ENCODE measurements at places on chromosomes 1 and 21. TPM values are rescaled to one million over a fixed set of nuclear protein-coding genes. Genes with fewer than 3 reads are reported as not detected.

- peak; percentile 16 for DNase-seq
- H3K36me3 ChIP-seq = no peaks in the 10 kb centered on the region
- no peak overlapping the region for H3K27ac ChIP-seq
- no peak overlapping the region for H3K4me3 ChIP-seq
Measured at GRCh38 chr1:186059311-186059710, 315.7 kb downstream of the TPR start.

- DNase-seq = no peak
- no peaks in the 10 kb centered on the region for H3K36me3 ChIP-seq
- no peaks in the 10 kb centered on the region for H3K27me3 ChIP-seq
- no peaks in the 10 kb centered on the region for H3K4me1 ChIP-seq
Measured at GRCh38 chr1:219483530-219483929, 129.4 kb downstream of the ZC3H11B start.

- no peak overlapping the region for H3K27ac ChIP-seq
- no peaks in the 10 kb centered on the region for H3K36me3 ChIP-seq
- no peaks in the 10 kb centered on the region for H3K4me1 ChIP-seq
- no peaks in the 10 kb centered on the region for H3K27me3 ChIP-seq
Measured at GRCh38 chr1:29689372-29690030, 453.2 kb downstream of the PTPRU start.

- no peaks in the 10 kb centered on the region for H3K27me3 ChIP-seq
- DNase-seq = no peak
- no peaks in the 10 kb centered on the region for H3K4me1 ChIP-seq
- no peak within 1 kb of the TSS for H3K27ac ChIP-seq
- no peak within 1 kb of the TSS for H3K4me3 ChIP-seq
- no peaks in the 10 kb centered on the region for H3K36me3 ChIP-seq
Measured at GRCh38 chr1:103108376-103109150, at the start of gene COL11A1. TSS of gene COL11A1 (minus strand) at chr1:103108522. CDS start at chr1:103108178, 344 bp downstream.

DNA sequence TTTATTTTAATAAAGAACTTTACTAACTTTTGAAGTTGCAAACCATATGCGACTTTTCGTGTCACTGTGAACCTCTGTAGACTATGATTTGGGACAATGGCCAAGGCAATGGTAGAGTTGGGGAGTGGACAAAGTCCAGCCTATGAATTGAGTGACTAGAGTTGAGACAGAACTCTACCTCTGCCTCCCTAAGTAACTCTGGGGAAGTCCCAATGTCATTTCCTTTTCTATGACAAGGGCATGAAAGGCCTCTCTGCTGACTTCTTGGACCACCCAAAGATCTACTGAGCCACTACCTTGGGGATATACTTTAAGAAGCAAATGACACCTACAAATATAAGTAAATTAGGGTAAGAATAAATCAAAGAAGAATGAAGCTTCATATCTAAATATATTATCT is 19.3 kb downstream of the BEND5 start:
- no peak for DNase-seq
- H3K36me3 ChIP-seq = no peaks in the 10 kb centered on the region
- H3K27me3 ChIP-seq = no peaks in the 10 kb centered on the region
- no peak overlapping the region for H3K4me3 ChIP-seq
- no peak overlapping the region for H3K27ac ChIP-seq

- no peak overlapping the region for H3K27ac ChIP-seq
- H3K4me1 ChIP-seq = no peaks in the 10 kb centered on the region
- DNase-seq = peak; percentile 45
- no peak overlapping the region for H3K4me3 ChIP-seq
- H3K36me3 ChIP-seq = no peaks in the 10 kb centered on the region
- no peaks in the 10 kb centered on the region for H3K27me3 ChIP-seq
Measured at GRCh38 chr1:238485057-238485911, 594.6 kb upstream of the ZP4 start.

DNA sequence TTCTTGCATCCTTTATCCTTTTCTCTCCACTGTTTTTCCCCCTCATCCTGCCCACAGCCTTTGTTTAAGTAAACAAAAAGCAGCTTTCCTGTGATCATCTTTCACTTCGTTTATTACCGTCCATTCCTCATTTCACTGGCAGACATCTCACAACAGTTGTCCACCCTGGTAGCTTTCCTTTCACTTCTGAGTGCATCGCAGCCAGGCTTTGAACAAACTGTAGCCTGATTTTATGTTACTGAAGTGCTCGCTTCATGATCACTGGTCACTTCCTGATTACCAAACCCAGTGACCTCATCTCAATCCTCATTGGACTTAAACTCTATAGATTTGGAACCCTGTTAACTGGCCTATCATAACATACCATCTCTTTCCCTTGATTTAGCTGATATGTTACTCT is 67.7 kb downstream of the SDCCAG8 start:
- no peaks in the 10 kb centered on the region for H3K4me1 ChIP-seq
- no peak overlapping the region for H3K4me3 ChIP-seq

- no peak overlapping the region for H3K4me3 ChIP-seq
- H3K27ac ChIP-seq = no peak overlapping the region
- no peak for DNase-seq
Measured at GRCh38 chr1:235817101-235817728, 49.5 kb downstream of the LYST start.

DNA sequence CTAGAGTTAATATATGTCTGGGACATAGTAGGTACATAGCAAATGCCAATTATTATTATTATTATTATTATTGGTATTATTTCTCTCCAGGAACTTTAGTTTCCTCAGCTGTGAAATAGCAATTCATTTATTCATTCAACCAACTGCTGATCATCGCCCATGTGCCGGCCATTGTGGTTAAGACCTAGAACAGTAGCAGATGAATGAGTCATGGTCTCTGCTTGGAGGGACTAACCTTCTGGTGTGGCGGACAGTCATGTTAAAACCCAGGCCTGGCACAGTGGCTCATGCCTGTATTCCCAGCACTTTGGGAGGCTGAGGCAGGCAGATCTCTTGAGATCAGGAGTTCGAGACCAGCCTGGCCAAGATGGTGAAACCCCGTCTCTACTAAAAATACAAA is 23.8 kb upstream of the LDLRAP1 start:
- H3K27ac ChIP-seq = no peak overlapping the region
- peaks cover 2% of the 10 kb centered on the region for H3K27me3 ChIP-seq
- peak; percentile 86 for DNase-seq
- H3K36me3 ChIP-seq = no peaks in the 10 kb centered on the region
- no peak overlapping the region for H3K4me3 ChIP-seq
- H3K4me1 ChIP-seq = no peaks in the 10 kb centered on the region

GBP6 gene
- total RNA-seq = under 0.01 TPM

PAFAH2 gene
- total RNA-seq = 11.7 TPM

NR1I3 gene
- total RNA-seq = not detected

SPRR1B gene
- total RNA-seq = not detected

PRCC gene
- 10.5 TPM for total RNA-seq

ANP32E gene
- total RNA-seq = 24.6 TPM

Measured in fibroblast of lung (primary cell).